ENCODE measurements at places on chromosomes 1 and 21.
A peak's percentile ranks its signal among the peaks of the same experiment; 100 is the strongest.

DNA sequence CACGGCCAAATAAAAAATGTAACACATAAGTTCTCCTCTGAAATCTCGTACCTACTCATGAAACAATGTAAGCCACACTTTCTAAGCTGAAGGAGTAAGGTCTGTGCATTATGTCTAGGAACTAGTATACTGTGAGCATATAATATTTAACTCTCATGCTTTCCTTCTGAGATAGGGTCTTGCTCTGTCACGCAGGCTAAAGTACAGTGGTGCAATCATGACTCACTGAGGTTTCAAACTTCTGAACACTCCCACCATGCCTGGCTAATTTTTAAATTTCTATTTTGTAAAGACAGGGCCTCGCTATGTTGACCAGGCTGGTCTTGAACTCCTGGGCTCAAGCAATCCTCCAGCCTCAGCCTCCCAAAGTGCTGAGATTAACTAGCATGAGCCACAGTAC, 71.3 kb downstream of the AHCTF1 start:
- DNase-seq, result no peak

DNA sequence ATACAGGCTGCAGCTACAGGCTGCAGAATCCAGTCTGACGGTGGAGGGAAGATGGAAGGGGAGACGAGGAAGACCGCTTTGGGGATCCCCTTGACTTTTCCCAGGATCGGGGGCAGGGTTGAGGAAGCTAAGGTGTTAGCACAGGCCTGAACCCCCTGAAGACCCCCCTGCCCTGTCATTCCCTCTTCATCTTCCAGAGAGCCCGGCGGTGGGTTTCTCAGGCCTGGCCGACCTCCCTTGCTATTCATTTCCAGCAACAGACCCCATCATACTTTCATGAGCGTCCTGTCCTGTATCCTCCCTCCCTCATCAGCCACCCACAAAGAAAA, 112.0 kb downstream of the PGBD5 start:
- no peak for DNase-seq

DNA sequence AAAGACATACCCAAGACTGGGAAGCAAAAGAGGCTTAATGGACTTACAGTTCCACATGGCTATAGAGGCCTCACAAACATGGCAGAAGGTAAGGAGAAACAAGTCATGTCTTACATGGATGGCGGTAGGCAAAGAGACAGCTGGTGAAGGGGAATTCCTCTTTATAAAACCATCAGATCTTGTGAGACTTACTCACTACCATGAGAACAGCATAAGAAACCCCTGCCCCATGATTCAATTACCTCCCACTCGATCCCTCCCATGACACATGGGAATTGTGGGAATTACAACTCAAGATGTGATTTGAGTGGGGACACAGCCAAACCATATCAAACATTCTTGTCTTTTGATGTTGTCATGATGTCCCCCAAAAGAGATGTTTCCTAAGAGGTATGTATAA, 103.3 kb downstream of the DUSP10 start:
- DNase-seq, result no peak

- DNase-seq, result no peak
Observed at GRCh38 chr1:198185759-198186158, 29.0 kb downstream of the NEK7 start.

DNA sequence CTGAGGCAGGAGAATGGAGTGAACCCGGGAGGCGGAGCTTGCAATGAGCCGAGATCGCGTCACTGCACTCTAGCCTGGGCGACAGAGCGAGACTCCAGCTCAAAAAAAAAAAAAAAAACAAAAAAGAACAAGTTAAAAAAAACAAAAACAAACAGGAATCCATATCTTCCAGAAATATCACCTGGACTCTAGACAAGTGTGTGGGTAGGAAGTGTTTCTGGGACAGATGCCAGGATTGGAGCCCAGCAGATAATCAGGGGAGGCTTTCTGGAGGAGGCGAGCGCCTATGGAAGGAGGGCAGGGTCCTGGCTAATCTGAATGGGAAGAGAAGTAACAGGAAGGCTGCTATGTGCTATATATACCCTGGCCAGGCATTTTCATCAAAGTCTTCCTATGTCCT, 43.6 kb upstream of the SYNC start:
- DNase-seq, result no peak

- DNase-seq, result peak; percentile 63
Observed at GRCh38 chr1:94463765-94464330, 45.7 kb downstream of the ABCD3 start.

DNA sequence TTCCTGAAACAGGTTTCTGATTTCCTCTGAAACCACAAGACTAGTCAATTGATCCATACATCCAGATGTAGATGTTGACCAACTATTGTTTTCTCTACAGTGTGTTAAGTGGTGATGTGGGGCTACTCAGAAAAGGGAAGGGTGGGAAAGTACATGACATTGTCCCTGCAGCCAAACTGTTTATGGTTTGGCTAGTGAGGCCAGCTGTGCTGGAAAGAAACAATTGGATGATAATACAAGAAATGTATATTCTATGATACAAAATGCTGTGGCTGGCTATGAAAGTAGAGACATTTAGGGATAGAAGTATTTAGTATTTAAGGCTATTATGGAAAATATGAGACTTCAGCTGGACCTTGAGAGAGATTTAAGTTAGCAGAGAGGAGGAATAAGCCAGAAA, 244.5 kb downstream of the ADGRL2 start:
- DNase-seq, result no peak

DNA sequence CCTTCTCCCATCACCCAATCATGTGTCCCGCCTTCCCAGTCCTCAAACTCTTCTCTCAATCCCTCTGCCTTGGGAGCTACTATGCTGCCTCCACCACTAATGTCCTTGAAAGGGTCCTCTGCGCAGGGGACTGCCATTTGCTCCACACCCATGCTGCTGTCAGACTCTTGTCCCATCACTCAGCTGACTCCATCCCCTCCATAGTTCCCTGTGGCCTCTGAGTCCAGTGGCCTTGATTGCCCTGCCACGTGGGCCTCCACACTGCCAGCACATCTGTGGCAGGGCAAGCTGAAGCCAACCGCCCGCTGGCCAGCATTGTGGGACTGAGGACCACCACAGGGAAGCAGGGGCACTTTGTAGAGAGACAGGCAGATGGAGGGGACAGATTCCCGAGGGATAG, 1.3 kb upstream of the TNNT2 start:
- DNase-seq, result no peak

DNA sequence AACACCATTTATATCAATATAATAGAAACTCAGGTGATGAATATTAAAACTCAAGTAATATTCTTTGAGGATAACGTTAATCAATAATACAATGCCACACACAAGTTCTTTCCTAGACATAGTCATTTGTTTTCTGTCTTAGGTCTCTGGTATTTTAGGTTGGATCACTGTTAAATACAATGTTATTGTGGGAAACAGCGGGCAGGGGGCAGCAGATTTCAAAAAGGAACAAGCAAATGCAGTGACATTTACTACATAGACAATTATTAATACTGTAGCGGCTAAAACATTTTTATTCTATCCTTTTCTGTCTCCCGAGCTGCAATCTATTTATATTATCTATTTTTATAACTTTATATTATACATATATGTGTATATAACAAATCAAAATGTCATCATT, 186.4 kb upstream of the ZNHIT6 start:
- DNase-seq, result peak; percentile 44

DNA sequence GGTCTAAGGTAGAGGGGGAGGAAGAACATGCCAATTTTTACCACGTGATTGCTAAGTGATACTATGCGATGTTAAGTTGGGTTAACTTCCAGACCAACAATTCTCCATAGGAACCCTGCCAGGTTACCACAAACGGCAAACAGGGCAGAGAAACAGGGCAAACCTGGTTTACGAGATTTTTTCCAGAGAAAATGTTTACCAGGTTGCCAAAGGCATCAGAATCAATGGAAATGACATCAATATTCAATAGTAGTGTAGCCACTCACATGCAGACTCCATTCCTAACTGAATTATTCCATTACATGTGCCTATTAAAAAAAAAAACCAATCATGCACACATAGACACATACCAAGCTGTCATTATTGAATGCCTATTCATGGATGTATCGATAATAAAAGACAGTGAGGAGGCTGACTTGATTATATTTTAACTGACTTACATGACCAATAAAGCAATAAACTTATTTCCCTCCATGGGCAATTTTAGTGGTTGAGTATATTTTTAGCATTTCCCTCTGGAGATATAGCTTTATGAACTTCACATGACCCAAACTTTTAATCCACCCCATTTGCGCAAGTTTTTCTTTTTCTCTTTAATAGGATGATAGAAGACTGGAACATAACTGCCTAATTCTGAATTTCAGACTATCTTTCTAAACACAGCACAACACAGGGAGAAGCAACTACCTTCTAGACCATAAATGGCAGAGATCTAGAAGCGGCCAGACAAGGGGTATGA, 40.5 kb upstream of the KCNE1 start:
- DNase-seq, result peak; percentile 19
